NCI-H1417 treated with DMSO at 0.1 percent for 48 hours (cell line): ENCODE measurements at places on chromosomes 3 and 15.

DNA sequence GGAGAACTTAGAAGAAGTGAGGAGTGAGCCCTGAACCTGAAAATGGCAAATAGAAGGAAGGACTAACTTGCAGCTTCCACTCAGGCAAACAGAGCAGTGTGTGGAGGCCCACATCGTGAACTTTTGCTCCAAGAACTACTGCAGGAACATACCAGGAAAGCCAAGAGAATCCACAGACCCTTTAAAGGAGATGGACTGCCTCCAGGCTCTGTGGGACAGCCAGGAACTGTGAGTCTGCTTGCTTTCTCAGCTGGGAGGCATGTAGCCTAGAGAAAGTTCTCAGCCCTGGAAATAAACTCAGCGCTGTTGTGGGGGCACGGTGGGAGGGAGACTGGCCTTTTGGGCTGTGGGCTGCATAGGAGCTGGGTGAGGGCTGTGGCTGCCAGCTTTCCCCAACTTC is 93.0 kb downstream of the SNRK start:
- no peak for DNase-seq

DNA sequence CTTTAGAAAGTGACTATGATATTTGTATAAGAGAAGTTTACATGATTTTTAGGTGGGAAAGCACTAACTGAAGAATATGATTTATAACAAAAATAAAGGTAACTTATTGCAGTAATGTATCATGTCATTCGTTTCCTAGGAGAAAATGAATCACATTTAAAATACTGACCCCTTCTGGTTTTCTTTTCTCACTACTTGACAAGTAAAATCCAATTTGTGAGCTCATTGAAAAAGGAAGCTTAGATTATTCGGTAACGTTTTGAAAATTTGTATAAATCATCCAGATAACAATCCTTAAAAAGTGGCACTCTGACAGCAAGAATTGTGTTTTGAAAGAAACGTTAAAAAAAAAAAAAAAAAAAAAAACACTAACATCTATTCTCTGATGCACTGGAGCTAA is 39.0 kb downstream of the NSUN3 start:
- DNase-seq = no peak

DNA sequence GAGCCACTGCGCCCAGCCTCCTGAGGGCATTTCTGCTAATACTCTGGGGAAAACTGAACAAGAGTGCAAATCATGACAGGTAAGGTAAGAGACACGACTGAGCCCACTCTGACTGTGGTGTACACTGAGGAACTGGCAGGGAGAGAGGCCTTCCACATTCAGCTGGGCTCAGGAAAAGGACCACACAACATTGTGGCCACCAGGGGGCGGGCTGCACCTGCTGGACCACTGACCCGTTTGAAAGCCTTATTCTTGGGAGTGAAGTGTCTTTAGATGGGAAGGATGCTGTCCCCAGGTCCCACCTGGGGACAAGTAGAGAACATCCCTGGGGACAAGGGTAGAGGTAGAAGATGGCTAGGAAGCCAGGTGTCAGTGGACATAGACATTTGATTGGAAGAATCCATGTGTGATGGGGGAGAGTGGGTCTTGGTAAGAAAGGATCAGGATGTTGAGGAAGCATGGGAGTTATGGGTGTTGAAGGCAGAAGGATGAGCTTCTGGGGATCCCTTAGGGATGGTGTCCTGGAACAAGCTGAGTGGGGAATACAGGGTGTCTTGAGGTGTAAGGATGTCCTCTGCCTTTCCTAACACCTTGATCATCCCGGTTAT is 6.2 kb upstream of the CTDSPL start:
- no peak for DNase-seq

DNA sequence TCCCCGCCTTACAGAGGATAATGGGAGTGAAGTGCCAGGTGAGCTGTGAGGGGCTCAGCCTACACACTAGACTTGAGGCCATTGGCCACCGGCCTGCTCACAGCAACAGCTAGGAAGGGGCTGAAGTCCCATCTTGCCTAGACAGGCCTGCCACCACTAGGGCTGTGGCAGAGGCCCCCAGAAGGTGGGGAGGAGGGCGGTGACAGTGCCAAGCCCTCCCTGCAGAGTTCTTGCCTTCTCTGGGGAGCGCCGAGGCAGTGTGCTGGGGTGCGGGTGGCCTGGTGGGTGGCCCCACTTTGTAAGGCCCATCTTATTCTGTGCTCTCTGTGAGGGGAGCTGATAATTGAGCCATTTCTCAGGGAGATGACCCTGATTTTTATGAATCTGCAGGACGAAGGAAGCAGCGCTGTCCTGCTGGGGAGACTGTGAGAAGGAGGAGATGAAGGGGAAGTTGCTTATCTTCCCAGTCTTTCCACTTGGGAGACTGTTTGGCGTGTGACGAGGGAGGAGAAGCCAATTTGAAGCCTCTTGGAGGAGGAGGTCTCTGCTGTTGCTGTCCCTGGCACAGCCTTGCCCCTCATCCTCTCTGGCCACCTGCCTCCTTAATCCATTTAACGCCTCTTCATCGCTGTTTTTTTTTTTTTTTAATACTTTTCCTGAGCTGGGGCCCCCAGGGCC is 104.3 kb downstream of the LINGO1 start:
- no peak for DNase-seq

DNA sequence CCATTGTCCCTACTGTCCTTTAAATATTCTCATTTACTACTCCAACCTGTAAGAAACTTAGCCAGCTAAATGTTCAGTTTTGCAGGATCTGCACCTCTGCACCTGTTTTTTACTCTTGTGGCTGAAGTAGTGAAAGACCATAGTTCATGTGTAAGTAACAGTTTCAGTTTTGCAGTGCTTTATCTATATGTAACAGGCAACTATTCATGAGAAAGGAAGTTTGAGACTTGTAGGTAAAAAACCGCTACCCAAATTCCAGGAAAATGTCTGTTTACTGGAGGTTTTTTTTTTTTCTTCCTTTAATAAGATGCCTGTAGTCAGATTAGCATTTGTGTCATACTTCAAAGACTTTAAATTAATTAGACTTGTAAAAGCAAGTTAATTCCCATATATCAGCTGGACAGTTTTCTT is 25.4 kb upstream of the MBNL1 start:
- no peak for DNase-seq

DNA sequence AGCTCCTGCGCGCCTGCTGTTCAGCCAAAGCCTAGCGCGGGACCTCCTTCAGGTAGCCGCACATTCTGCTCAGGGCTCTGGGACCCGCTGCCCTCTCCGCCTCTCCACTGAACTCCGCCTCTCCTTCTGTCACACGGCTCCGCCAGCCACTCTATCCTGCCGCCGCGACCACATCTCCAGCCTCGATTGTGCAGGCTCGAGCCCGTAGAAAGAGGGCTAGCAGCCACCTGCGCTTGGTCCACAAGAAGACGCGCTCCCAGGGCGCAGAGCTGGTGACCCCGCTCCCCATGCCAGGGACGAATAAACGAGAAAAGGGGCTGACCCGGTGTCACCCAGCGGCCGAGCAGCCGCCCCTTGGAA is 1.1 kb upstream of the VIPR1 start:
- DNase-seq = no peak

GRCh38 chr3:152857082-152857481 is 22.2 kb downstream of the P2RY1 start:
- DNase-seq = no peak

GRCh38 chr15:46660096-46660842 is 1025.4 kb downstream of the SQOR start:
- no peak for DNase-seq

GRCh38 chr3:12885583-12885930 is 44.2 kb upstream of the RPL32 start:
- DNase-seq = no peak

- no peak for DNase-seq
Observed at GRCh38 chr3:46853441-46854415, 9.5 kb downstream of the MYL3 start.

DNA sequence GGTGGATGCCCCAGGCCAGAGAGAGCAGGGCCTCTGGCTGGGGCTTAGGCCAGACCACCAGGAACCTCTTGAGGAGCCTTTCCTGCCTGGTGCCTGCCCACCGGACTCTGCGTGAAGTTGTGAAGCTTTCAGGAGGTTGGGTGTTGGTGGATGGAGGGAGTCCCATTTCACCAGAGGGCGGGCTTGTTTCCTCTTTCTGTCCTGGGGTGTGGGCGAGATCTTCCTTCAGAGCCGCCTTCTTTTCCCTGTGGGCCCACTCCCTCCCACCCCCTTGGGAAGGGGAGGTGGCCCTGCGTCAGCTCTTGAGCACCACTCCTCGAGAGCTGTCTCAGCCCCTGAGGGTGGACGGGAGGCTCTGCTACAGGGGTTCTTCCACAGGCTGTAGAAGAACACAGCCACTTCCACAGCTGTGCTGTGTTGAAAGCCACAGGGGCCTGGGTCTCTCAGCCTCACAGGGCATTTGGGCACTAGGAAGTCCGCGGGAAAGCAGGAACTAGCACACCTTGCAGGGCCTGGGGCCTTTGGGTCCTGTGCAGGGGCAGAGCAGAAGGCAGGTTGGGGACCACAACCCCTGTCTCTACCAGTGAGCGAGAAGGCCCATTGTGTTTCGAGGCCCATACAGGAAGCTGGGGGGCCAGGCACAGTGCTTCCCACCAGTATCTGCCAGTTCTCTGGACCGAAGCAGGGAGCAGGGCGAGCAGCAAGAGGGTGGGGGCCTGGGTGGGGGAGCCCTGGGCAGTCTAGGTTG is 2.1 kb downstream of the AMIGO3 start:
- DNase-seq = no peak

DNA sequence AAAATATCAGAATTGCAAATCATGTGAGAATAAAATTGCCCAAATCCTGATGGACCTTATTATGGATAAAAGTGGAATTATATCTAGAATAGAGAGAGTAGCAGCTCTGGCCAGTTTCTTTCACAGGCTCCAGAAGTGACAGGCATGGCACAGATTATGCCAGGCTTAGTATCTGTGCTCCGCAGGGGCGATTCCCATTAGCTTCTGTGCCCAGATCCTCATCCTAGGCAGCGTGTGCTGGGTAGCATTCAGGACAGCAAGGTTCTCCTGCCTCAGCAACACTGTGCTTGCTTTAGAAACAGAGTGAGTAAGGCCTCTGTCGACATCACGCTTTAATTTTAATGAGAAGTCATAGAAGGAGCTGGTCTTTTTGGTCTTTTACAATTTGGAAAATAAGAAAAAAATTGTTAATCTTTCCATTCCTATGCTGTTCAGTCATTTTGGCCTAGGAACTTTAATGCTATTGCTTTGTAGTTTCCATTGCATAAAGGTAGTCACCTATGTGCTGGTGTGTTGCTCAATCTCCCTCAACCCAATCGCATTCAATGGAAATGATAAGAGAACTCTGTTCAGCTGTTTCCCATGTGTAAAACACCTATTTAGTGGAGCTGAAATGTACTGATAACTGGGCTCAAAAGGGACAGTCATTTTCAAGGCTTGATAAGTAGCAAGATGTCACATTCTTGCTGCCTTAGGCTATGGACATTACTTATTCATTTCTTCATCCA is 770.1 kb downstream of the AGBL1 start:
- no peak for DNase-seq

- no peak for DNase-seq
Observed at GRCh38 chr15:98773616-98774015, 125.3 kb downstream of the IGF1R start.

DNA sequence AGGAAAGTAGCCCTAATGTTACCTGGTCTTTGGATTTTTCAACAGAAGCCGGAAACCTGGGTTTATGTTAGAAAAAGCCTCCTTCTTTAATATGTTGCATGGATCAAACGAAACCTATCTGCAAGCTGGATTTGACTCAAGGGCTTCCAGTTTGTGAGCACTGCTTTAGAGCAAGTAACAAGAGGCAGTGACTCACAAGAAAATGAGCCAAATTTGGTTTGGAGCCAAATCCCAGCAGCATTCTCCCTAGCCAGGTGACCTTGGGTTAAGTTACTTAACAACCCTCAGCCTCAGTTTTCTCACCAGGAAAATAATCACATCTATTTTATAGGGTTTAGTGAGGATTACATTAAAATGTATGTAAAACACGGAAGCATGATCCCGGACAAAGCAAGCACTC is 215.2 kb upstream of the PRICKLE2 start:
- DNase-seq = no peak

DNA sequence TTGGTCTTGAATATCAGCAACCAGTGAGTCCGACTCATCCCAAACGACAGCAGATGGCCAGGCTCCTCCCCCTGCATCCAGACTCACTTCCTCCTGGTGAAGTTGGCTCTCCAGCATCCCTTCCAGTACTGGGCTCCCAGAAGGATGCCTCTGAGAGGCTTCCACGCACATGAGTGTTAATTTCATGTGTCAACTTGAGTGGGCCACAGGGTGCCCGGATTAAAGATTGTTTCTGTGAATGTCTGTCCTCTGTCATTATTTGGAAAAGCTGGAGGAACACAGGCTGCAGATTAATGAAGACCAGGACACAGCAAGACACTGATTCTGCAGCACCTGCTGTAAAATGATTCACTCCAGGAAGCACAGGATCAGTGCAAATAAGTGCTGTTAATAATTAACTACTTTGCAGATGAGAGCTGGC is 99.8 kb downstream of the ATP10A start:
- no peak for DNase-seq

GRCh38 chr3:159045279-159045885 is 243.5 kb downstream of the MFSD1 start:
- DNase-seq = peak; percentile 52

DNA sequence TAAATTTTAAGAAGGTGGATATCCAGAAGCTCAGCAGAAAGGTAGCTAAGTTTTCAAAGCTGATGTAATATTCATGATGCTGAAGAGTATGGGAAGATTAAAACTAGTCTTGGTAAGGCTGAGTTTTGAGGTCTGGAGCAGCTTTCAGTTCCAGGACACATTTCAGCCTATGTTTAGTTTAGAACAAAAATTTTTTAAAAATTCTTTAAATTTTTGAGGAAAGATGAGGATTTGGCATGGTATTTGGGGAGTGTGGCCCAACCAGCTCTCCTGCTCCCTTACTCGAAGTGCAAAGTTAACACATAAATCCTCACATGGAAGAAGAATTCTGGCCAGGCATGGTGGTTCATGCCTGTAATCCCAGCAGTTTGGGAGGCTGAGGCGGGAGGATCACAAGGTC is 1039.1 kb downstream of the NAALADL2 start:
- DNase-seq = no peak

DNA sequence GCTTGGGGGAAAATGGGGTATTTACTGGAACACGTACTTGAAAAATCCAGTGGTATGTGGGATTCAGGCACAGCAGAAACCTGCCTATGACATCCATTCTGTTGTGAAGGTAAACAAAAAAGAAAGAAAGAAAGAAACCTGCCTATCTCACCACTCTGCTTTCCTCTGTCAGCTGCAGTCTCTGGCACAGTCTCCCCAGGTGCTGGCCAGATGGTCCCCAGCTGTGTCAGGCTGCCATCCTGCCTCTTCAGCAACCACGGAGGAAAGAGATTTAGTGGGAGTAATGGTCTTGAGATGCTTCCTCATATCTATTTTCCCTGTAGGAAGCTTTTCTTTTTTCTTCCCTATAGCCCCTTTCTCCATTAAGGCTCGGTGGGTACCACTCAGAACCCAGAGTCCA is 2.5 kb upstream of the PXYLP1 start:
- no peak for DNase-seq

DNA sequence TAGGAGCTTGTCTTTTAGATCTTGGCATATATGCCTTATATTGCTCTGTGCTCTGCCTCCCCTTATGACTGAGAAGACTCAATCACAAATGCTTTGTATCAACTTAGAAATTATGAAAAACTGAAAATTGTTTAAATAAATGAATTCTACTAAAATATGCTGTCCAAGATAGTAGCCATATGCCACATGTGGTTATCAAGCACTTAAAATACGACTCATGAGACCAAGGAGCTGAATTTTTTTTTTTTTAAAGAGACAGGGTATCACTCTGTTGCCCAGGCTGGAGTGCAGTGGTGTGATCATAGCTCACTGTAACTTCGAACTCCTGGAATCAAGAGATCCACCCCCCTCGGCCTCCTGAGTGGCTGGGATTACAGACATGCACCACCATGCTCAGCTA is 118.3 kb downstream of the RFTN1 start:
- DNase-seq = no peak
